Type B pancreatic cell (in vitro differentiated cells): ENCODE measurements at places on chromosomes 7 and 10. TPM values are rescaled to one million over a fixed set of nuclear protein-coding genes. Genes with fewer than 3 reads are reported as not detected.

ALOX5 gene
- 7.9 and 17.3 TPM in 2 replicates for total RNA-seq

NRCAM gene
- total RNA-seq = 34.4 and 41.0 TPM in 2 replicates

MPP7 gene
- 11.8 and 27.7 TPM in 2 replicates for total RNA-seq

CPA5 gene
- 0.68 TPM in 1 of 2 replicates, not detected in the other for total RNA-seq

GPNMB gene
- total RNA-seq = 7.0 and 13.3 TPM in 2 replicates

ZNF107 gene
- total RNA-seq = 6.3 and 11.8 TPM in 2 replicates

IFIT2 gene
- total RNA-seq = 1.3 and 1.4 TPM in 2 replicates

NEURL1 gene
- total RNA-seq = 38.3 and 102 TPM in 2 replicates
